ENCODE measurements at places on chromosomes 3 and 15. TPM values are rescaled to one million over a fixed set of nuclear protein-coding genes. Genes with fewer than 3 reads are reported as not detected.

The RASGRP1 gene
- total RNA-seq: 19.2 TPM

- H3K4me3 ChIP-seq: no peak overlapping the region
- peak; percentile 18 for DNase-seq
- no peaks in the 10 kb centered on the region for H3K27me3 ChIP-seq
- H3K4me1 ChIP-seq: no peaks in the 10 kb centered on the region
Observed at GRCh38 chr3:36852071-36852470, 87.7 kb upstream of the DCLK3 start.

- H3K4me1 ChIP-seq: no peaks in the 10 kb centered on the region
- H3K27me3 ChIP-seq: no peaks in the 10 kb centered on the region
- H3K27ac ChIP-seq: no peak overlapping the region
- H3K36me3 ChIP-seq: no peaks in the 10 kb centered on the region
Observed at GRCh38 chr3:67018789-67019526, 20.9 kb downstream of the KBTBD8 start.

- no peaks in the 10 kb centered on the region for H3K27me3 ChIP-seq
- no peaks in the 10 kb centered on the region for H3K4me1 ChIP-seq
- H3K27ac ChIP-seq: no peak overlapping the region
- H3K4me3 ChIP-seq: no peak overlapping the region
Observed at GRCh38 chr3:148873270-148873927, 8.3 kb downstream of the CPA3 start.

GRCh38 chr15:98292442-98293240, 332.1 kb downstream of the ARRDC4 start:
- H3K27me3 ChIP-seq: peaks cover 66% of the 10 kb centered on the region
- no peaks in the 10 kb centered on the region for H3K4me1 ChIP-seq
- no peak overlapping the region for H3K4me3 ChIP-seq
- no peak overlapping the region for H3K27ac ChIP-seq
- H3K36me3 ChIP-seq: no peaks in the 10 kb centered on the region
- peak; percentile 44 for DNase-seq

- H3K36me3 ChIP-seq: peaks cover 17% of the 10 kb centered on the region
- no peak for DNase-seq
- H3K27me3 ChIP-seq: no peaks in the 10 kb centered on the region
- H3K4me3 ChIP-seq: no peak overlapping the region
- no peaks in the 10 kb centered on the region for H3K4me1 ChIP-seq
Observed at GRCh38 chr3:17399586-17399985, 342.8 kb downstream of the TBC1D5 start.

The GABRR3 gene
- total RNA-seq: not detected

DNA sequence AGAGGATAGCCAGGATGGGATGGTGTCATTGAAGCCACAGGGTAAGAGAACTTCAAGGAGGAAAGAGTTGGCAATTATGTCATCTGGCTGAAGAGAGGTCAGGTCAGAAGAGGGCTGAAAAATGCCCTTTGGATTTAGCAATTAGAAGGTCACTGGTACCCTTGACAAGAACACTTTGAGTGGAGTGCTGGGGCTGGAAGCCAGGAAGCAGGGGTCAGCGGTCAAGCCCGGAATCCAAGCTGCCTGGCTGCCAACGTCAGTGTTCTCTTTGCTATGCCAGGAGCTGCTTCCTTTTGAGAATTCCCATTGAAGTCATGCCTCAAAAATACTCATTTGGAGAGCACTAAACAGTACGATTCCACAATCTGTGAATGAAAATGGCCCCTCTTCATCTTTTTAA, 386.5 kb downstream of the SHQ1 start:
- H3K4me1 ChIP-seq: no peaks in the 10 kb centered on the region
- no peaks in the 10 kb centered on the region for H3K27me3 ChIP-seq
- H3K27ac ChIP-seq: no peak overlapping the region
- no peak for DNase-seq

GRCh38 chr3:190436331-190436730, 13.4 kb downstream of the TMEM207 start:
- no peak overlapping the region for H3K27ac ChIP-seq
- no peaks in the 10 kb centered on the region for H3K27me3 ChIP-seq
- H3K4me3 ChIP-seq: no peak overlapping the region
- no peaks in the 10 kb centered on the region for H3K36me3 ChIP-seq

DNA sequence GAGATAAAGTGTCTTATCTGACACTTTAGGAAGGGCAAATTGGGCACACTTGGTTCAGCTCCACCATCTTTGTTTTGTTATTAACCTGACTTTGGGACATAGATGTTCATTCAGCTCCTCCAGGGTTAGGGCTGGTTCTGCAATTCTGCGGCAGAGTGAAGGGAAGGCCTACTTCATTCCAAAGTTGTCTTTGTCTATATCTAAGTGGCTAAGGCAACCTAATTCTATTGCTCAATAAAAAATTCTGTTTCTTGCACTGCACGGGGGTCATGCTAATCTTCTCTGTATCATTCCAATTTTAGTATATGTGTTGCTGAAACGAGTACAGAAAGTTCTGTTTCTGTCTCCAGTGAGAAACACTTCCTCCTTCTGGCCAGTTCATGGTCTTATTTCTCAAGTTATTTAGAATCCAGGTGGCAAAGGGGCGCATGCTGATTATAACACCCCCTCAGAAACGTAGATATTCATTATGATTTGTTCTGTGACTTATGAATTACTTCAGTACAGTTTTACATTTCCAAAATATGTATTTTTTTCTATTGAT, 53.5 kb downstream of the PFN2 start:
- no peaks in the 10 kb centered on the region for H3K27me3 ChIP-seq
- H3K4me3 ChIP-seq: no peak overlapping the region
- H3K27ac ChIP-seq: no peak overlapping the region
- no peaks in the 10 kb centered on the region for H3K4me1 ChIP-seq

GRCh38 chr3:39271363-39271914, 8.4 kb downstream of the CX3CR1 start:
- DNase-seq: no peak
- no peaks in the 10 kb centered on the region for H3K36me3 ChIP-seq
- no peak overlapping the region for H3K4me3 ChIP-seq
- H3K4me1 ChIP-seq: no peaks in the 10 kb centered on the region
- no peak overlapping the region for H3K27ac ChIP-seq

The BOC gene
- 19.6 TPM for total RNA-seq

The CLRN1 gene
- not detected for total RNA-seq

DNA sequence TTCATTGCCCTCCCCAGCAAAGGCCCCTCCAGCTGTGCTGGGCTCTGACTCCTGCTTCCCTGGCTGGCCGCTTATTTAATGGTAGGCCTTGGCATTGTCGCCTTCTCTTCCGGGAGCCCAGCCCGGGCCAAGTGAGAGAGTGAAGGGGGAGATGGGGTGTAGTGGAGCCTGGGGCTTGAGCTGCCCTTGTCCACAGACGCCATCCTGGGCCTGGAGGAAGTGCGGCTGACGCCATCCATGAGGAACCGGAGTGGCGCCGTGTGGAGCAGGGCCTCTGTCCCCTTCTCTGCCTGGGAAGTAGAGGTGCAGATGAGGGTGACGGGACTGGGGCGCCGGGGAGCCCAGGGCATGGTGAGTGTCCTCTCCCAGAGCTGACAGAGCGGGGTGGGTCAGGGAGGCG, 3.3 kb downstream of the LMAN1L start:
- no peaks in the 10 kb centered on the region for H3K27me3 ChIP-seq
- H3K27ac ChIP-seq: no peak overlapping the region
- peaks cover 8% of the 10 kb centered on the region for H3K4me1 ChIP-seq
- DNase-seq: no peak
- no peak overlapping the region for H3K4me3 ChIP-seq
- H3K36me3 ChIP-seq: no peaks in the 10 kb centered on the region

The NECTIN3 gene
- 26.0 TPM for total RNA-seq

The FAM81A gene
- total RNA-seq: 2.2 TPM

The GOLGA6L7 gene
- total RNA-seq: not detected

DNA sequence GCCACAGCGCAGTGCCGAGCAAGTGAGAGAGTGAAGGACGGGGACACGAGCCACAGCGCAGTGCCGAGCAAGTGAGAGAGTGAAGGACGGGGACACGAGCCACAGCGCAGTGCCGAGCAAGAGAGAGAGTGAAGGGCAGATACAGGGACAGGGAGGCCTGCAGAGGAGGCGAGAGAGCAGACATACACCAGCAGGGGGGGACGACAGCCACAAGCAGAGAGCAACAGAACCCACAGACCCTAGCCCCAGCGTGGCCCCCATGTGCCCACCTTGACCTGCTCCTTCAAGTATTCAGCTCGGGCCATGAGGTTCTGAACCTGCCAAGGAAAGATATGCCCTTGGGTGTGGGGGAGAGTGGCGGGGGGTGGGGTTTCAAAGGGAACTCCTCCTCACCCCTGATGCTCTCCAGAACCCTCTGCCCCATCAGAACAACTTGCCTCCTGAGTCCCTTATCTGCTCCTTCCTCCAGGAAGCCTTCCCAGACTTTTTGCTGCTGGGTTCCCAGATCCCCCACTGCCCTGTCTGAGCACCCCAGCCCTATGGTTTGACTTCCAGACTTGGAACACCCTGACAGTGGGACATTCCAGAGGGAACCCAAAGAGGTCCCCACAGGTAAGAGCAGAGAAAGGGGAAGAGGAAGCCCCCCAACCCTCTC, 5.3 kb downstream of the ULK3 start:
- H3K27me3 ChIP-seq: no peaks in the 10 kb centered on the region
- H3K36me3 ChIP-seq: peaks cover 49% of the 10 kb centered on the region
- no peak for DNase-seq
- H3K27ac ChIP-seq: no peak overlapping the region

DNA sequence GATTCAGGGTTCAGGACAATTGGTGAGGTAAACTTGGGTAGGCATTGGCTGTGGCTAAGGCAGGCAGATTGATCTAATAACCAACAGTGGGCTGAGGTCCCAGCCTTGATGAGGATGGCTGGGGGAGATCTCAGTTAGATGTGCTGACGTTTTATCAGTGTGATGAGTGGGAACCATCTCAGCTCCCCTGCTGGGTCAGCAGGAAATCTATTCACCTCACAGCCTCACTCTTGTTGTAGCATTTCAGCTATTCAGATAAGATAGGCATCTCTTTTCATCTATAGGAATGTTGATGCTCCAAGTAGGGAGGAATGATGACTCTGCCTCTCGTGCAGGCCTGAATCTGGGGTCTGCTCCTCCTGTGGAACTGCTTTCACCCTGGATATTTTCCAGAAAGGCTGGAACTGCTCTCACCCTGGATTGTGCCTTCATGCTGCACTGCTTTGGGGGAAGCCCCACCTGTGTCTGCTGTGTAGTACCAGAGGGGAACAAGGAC, 973.7 kb downstream of the NSUN3 start:
- H3K27me3 ChIP-seq: no peaks in the 10 kb centered on the region
- H3K4me1 ChIP-seq: no peaks in the 10 kb centered on the region
- DNase-seq: no peak
- no peak overlapping the region for H3K4me3 ChIP-seq
- no peak overlapping the region for H3K27ac ChIP-seq

- DNase-seq: no peak
- no peaks in the 10 kb centered on the region for H3K36me3 ChIP-seq
- H3K27me3 ChIP-seq: no peaks in the 10 kb centered on the region
- H3K4me3 ChIP-seq: no peak overlapping the region
- no peaks in the 10 kb centered on the region for H3K4me1 ChIP-seq
Observed at GRCh38 chr3:51717947-51718346, 11.1 kb downstream of the GRM2 start.

- no peak overlapping the region for H3K4me3 ChIP-seq
- no peaks in the 10 kb centered on the region for H3K4me1 ChIP-seq
- no peaks in the 10 kb centered on the region for H3K27me3 ChIP-seq
- no peak for DNase-seq
Observed at GRCh38 chr15:33378866-33379480, 68.2 kb downstream of the RYR3 start.

DNA sequence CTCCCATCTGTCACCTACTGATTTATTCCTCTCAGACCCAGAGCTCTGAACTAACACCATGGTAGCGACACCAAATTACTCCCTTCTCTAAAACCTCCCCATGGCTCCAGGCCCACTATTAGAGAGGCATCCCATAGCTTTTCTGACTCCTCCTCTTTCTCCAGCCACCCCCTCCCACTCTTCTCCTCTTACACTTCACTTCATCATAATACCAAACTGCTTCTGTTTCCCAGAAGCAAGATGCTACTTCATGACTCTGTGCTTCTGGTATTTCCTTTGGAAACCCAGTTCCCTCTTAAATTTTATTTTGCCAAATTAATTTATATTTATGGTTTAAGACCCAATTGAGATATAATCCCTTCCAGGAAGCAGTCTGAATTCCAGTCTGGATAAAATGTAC, 465.1 kb upstream of the PDZRN3 start:
- no peak overlapping the region for H3K27ac ChIP-seq
- H3K36me3 ChIP-seq: no peaks in the 10 kb centered on the region
- H3K4me1 ChIP-seq: no peaks in the 10 kb centered on the region
- H3K4me3 ChIP-seq: no peak overlapping the region
- no peaks in the 10 kb centered on the region for H3K27me3 ChIP-seq

DNA sequence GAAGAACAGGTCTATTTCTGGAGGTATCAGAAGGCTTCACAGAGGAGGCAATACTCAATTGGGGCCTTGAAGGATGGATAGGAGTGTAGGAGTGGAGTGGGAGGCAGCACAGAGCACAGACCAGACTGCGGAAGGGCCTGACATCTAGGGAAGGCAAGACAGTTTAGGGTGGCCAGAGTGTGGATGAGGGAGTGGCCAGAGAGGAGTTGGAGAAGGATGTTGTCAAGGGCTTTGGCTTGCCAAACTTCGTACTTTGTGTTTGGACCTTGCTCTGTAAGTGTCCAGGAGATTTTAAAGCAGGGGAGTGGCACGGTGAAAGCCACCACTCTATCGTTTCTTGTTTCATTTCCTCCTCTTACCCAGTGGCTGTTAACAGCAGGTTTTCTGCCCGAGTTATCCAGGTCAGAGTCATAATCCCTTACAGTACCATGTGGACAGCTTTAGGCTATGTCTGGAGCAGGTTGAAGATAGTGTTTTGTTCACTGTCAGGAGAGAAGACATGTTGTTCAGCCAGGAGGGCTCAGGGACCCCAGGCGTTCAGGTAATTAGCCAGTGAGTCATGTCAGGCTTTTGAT, 12.3 kb downstream of the SMAD3 start:
- H3K4me3 ChIP-seq: no peak overlapping the region
- H3K4me1 ChIP-seq: peaks cover 89% of the 10 kb centered on the region
- H3K27me3 ChIP-seq: no peaks in the 10 kb centered on the region

The THSD4 gene
- 24.6 TPM for total RNA-seq

The CNTN4 gene
- 5.9 TPM for total RNA-seq

GRCh38 chr3:16936676-16937230, 52.0 kb downstream of the PLCL2 start:
- H3K4me1 ChIP-seq: peaks cover 20% of the 10 kb centered on the region
- H3K27me3 ChIP-seq: no peaks in the 10 kb centered on the region
- no peak overlapping the region for H3K27ac ChIP-seq
- no peaks in the 10 kb centered on the region for H3K36me3 ChIP-seq

DNA sequence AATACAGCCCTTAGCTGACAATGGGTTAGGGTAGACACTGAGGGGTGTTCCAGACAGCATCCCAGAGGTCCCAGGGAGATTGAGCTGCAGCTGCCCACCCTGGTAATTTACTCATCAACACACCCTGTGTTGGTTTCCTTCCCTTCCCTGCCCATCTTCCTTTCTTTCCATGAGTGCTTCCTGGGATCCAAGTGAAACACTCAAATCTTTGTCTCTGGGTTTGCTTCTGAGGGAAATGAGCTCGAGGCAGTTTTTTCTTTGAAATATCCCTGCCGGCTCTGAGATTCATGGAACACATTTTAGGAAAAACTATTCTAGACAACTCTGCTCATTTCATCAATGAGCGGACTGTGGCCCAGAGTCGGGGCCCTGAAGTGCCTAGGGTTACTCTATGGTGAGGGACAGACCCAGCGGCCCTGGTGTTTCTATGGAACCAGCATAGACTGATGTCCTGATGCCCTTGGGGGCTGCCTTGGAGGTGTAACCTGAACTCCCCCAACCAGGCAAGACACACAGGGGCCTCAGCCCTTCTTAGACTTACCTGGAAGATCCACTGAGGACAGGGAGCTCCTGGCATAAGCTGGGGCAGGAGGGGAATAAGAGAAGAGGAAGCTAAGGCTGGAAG, 14.9 kb upstream of the CSRNP1 start:
- H3K27ac ChIP-seq: peak overlapping the region; percentile 46
- no peaks in the 10 kb centered on the region for H3K36me3 ChIP-seq
- no peaks in the 10 kb centered on the region for H3K27me3 ChIP-seq
- H3K4me3 ChIP-seq: no peak overlapping the region
- peaks cover 5% of the 10 kb centered on the region for H3K4me1 ChIP-seq
- no peak for DNase-seq

The CFAP20DC gene
- total RNA-seq: 1.4 TPM

The SCAANT1 gene
- not detected for total RNA-seq

All from left lung (tissue), 14 donors.